ENCODE measurements at places on chromosomes 16 and 17.
A peak's percentile ranks its signal among the peaks of the same experiment; 100 is the strongest.

DNA sequence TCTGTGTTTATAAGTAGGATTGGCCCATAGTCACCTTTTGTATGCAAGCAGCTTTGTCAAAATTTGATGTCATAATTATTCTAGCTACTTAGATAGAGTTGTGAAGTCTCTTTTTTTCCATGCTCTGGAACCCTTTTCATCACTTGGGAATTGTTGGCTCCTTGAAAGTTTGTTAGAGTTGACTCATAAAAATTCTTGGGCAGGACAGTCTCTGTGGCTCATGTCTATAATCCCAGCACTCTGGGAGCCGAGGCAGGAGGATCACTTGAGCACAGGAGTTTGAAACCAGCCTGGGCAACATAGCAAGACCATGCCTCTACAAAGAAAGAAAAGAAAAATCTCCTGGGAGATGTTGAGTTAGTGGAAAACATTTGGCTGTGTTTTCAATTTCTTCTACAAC is 45.7 kb upstream of the MRC2 start:
- DNase-seq = no peak

DNA sequence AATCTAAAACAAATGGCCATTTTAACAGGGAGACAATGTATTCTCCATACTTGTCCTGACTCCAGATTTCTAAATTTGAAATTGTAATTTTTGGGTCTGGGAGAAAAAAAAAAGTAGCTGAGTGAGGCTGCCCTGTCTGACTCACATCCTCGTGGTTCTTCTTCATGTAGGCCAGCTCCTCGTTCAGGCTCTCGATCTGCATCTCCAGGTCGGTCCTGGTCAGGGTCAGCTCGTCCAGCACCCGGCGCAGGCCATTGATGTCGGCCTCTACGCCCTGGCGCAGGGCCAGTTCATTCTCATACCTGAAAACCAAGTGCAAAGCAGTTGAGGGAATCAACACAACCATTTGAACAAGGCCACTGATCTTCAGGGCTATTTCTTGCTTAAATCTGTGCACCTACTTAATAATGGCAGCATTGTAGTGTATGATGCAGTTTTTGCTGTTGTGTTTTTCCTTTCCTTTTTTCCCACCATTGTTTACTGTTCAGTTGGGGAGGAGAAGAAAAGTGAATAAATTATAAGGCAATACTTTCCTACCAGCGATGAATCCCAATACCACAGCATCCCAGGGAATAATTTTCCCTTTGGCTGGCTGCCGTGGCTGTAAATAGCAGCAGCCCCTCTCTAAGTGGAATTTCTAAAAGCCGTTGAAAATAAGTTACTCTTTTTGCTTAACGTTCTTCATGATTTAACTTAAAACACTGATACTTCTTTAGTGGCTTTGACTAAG is 2.2 kb downstream of the KRT12 start:
- DNase-seq = no peak

- no peak for DNase-seq
Measured at GRCh38 chr16:22664561-22664997, 149.4 kb upstream of the HS3ST2 start.

DNA sequence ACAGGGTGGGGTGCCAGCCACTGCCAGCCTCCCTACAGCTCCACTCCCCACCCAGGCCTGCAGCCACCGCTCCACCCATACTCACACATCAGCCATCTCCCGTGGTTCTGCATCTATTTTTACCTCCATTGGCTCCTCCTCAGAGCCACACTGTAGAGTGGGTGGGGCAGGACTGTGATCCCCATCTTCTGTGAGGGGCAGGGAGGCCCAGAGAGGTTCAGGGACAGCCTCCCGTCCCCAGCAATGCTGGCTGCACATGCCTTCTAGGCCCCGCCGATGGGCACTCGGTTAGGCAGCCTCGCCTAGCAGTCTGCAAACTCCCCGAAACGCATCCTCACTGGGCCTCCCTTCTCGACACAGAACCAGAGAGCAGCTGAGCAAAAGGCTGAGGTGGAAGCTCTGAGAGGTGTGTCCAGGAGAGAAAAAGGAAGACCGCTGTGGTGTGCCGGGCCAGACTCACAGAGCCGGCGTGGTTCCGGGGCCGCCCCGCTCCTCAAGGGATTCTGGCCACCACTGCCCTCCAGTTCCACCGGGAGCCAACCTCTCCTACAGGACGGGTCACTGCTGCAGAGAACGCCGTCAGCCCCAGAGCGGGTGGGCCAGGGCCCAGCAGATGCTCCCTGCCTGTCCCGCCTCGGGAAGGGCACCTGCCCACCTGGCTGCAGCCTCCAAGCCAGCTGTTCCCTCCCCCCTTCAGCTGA is 71.9 kb downstream of the ABR start:
- DNase-seq = no peak

GRCh38 chr16:81987121-81987520 is 24.1 kb downstream of the SDR42E1 start:
- no peak for DNase-seq

- DNase-seq = no peak
Measured at GRCh38 chr16:65114527-65114926, 7.3 kb downstream of the CDH11 start.

GRCh38 chr16:74608944-74609343 is 2.0 kb upstream of the GLG1 start:
- no peak for DNase-seq

DNA sequence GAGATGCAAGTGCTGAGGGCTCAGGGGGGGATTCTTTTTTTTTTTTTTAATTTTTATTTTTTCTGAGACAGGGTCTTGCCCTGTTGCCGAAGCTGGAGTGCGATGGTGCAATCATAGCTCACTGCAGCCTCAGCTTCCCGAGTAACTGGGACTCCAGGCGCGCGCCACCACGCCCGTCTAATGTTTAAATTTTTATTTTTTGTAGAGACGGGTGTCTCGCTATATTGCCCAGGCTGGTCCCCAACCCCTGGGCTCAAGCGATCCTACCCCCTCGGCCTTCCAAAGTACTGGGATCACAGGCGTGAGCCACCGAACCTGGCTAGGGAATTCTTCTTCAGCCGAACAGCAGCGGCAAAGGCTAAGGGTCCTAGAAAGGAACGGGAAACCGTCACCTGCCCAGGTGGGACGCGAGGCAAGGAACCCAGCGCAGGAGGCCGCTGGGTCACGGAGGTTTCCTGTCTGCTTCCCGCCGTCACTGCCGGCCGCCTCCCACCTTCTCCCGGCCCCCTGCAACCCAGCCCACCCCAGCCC is 13.3 kb upstream of the OR1F1 start:
- DNase-seq = no peak

DNA sequence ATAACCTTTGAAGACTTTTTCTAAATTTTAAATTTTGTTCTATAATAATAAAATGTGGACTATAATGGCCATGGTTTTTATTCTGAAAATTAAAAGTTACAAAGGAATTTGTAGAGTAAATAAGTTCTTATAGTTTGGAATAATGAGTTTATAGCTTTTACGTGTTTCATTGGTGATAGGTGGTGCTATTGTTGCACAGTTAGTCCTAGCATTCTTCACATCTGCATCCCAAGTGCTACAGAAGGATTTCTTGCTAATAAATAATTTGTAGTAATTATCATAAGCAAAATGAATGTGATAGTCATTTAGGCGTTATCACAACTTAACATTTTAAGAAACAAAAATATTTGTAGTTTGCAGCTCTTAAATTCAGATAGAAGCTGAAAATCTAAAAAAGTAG is 67.9 kb downstream of the BCAS3 start:
- no peak for DNase-seq

DNA sequence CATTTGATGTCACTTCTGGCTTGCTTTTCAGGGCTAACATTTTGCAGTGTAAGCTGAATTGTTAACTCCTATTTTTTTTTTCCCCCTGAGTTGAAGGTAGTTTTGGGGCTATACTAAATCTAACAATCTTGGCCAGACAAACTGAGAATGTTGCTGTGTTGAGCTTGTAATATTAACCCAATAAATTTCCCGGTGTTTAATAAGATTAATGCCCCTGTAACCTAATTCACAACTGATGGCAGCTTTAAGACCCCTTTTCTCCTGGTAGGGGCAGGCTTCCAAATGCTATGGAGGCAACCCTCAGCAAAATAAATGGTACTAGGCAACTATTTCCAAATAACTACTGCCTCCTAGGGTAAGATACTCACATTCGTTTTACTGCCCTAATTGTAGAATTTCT is 549.6 kb upstream of the KIF2B start:
- DNase-seq = no peak

GRCh38 chr16:85898521-85899442 is at the start of gene IRF8:
Gene IRF8 (plus strand): TSS chr16:85899162. CDS start chr16:85903016, 3,854 bp downstream.
- DNase-seq = peak; percentile 75

DNA sequence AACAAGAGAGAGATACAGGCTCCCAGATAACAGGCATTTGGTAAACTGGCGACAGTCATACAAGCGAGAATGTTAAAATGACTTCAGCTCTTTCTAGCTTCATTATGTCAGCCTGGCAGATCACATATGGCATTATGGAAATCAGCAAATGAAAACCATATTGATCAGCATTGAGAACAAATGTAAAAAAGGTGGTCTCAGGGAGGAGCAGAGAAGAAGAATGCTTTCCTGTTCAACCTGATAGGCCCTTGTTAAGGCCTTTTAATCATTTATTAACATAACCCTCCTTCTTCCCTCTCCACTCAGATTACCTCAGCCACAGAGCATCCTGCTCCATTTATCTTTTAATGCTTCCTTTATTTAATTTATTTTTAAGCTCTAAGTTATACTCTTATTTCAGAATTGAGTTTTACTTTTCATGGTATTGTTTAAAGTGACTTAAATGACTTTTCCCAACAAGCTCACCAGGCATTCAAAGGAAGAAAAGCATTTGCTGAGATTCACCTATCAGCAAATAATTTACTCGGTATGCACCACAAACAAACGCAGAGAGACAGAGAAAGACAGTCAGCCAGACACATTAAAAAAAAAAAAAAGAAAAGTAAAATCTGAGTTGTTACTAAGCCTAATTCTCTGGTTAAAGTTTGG is 243.9 kb upstream of the TBX2 start:
- DNase-seq = no peak

- peak; percentile 64 for DNase-seq
Measured at GRCh38 chr16:22813223-22813947, 577 bp upstream of the HS3ST2 start.

- DNase-seq = no peak
Measured at GRCh38 chr16:5028950-5029475, 4.7 kb downstream of the NAGPA start.

GRCh38 chr17:63295839-63296590 is 150.1 kb downstream of the CYB561 start:
- DNase-seq = no peak

GRCh38 chr17:49602783-49603182 is 27.1 kb downstream of the NXPH3 start:
- DNase-seq = no peak

- DNase-seq = peak; percentile 36
Measured at GRCh38 chr17:1627182-1627981, 1.3 kb downstream of the SLC43A2 start.

DNA sequence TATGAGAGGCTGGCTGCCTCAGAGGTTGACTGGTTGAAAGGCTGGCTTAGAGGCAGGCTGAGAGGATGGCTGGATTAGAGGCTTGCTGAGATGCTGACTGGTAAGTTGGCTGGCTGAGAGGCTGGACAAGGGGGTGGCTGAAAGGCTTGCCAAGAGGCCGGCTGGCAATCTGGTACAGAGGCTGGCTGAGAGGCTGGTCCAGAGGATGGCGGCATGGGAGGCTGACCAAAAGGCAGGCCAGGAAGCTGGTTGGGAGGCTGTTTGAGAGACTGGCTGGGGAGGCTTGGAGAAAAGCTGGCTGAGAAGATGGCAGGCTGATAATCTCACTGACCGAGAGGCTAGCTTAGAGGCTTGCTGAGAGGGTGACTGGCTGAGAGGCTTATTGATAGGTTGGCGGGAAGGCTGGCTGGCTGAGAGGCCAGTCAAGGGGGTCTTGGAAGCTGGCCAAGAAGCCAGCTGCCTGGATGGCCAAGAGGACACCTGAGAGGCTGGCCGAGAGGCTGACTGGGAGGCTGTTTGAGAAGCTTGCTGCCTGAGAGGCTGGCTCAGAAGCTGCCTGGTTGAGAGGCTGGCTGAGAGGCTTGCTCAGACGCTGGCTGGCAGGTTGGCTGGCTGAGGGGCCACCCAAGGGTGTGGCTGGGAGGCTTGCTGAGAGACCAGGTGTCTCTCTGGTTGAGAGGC is 34.2 kb upstream of the ACSM2B start:
- no peak for DNase-seq

GRCh38 chr17:33651686-33652085 is 358.6 kb upstream of the ASIC2 start:
- no peak for DNase-seq

GRCh38 chr17:41360296-41360995 is 9.2 kb downstream of the KRT33B start:
- no peak for DNase-seq

DNA sequence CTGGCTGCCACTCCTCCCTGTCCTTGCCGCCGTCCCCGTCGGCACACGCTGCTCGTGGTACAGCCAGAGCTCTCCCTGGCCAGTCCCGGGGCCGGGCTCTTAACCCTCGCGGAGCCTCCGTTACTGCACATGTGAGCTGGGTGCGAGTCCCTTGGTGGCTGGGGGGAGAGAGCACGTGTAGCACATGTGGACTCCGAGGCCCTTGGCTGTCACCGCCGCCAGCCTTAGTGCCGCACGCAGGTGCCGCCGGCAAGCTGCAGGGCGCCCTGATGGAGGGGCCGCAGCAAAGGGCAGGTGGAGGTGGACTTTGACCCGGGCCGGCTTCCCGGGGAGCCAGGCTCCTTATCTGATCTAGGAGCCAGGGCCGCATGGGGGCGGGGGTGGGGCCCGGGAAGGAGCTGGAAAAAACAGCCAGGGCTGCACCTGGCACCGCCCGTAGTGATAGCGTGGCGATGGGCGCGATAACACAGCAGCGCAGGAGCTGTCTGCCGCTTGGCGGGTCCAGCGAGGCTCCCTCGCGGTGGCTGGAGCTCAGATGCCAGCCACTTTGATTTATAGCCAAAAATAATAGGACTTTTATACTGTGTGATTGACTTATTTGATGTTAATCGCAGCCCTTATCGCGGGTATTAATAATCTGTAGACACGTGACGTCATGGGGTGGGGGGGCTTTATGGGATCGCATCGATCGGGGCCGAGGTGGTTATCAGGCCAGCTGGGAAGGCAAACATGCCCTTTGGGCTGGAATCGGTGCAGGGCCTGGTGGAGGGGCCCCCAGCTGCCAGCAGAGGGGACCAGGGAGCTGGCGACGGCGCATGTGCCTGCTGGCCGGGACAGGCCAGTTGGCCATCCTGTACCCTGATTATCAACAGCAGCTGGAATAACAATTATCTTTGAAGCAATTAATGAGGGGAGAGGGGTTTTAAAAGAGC is 35.1 kb downstream of the ZFPM1 start:
- DNase-seq = no peak

GRCh38 chr16:60605176-60605575 is 1431.1 kb downstream of the CDH8 start:
- no peak for DNase-seq

GRCh38 chr17:5921512-5922282 is 148.5 kb upstream of the WSCD1 start:
- no peak for DNase-seq

GRCh38 chr17:26766743-26767142 is 527.2 kb upstream of the WSB1 start:
- DNase-seq = no peak

GRCh38 chr16:89893642-89894548 is 20.5 kb downstream of the TCF25 start:
- no peak for DNase-seq
